NCI-H1105 (cell line): ENCODE measurements at places on chromosomes 11 and 22.

- DNase-seq = no peak
These were observed 220.7 kb upstream of the BLID start for GRCh38 chr11:122336706-122337105.

DNA sequence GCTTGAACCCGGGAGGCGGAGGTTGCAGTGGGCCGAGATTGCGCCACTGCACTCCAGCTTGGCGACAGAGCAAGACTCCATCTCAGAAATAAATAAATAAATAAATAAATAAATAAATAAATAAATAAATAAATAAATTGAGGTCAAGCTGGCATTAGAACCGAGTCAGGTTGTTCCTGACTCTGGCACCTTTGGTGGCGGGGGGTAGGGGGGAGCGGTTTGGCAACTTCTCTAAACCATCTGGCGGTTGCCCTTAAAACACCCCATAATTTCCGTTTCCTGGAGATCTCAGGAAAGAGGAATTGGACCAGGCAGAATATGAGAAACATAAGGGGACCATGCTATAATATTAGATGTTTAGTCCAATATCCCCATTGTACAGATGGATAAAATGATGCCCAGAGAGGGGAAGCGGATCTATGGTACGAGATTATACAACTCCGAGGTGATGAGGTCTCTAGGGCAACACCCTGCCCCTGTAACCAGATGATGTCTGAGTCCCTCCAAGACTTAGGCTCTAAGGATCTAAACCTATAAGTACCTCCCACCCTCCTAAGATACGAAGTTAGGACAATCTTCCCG lies 785 bp downstream of the CLPB start:
- DNase-seq = no peak

GRCh38 chr11:9962722-9963121 lies 298.8 kb downstream of the SWAP70 start:
- DNase-seq = no peak

- DNase-seq = no peak
These were observed 1124.3 kb downstream of the BRD1 start for GRCh38 chr22:48703265-48703941.

GRCh38 chr11:13091373-13091772 lies 82.3 kb downstream of the RASSF10 start:
- no peak for DNase-seq

DNA sequence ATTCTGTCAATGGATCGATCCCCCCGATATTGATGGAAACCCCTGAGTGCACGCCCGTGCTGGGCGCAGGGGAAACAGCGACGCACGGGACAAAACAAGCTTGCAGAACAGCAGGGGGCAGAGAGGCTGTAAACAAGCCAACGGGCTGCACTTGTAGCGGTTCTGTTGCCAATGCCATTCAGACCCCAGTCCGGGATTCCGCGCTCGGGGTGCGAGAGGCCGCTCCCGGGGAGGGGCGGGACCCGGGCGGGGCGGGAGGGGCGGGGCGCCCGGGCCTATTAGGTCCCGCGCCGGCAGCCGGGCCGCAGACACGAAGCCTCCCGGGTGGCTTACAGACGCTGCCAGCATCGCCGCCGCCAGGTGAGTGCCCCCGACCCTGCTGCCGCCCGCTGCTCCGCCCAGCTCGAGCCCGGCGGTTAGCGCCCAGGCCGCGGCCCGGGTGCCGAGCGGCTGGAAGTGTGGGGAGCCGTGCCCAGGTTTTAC lies at the start of gene BIK:
Gene BIK (plus strand): TSS at position 307 of the 483 bp plus-strand sequence. CDS start 13,273 bp downstream, outside the sequence.
- DNase-seq = peak; percentile 33

DNA sequence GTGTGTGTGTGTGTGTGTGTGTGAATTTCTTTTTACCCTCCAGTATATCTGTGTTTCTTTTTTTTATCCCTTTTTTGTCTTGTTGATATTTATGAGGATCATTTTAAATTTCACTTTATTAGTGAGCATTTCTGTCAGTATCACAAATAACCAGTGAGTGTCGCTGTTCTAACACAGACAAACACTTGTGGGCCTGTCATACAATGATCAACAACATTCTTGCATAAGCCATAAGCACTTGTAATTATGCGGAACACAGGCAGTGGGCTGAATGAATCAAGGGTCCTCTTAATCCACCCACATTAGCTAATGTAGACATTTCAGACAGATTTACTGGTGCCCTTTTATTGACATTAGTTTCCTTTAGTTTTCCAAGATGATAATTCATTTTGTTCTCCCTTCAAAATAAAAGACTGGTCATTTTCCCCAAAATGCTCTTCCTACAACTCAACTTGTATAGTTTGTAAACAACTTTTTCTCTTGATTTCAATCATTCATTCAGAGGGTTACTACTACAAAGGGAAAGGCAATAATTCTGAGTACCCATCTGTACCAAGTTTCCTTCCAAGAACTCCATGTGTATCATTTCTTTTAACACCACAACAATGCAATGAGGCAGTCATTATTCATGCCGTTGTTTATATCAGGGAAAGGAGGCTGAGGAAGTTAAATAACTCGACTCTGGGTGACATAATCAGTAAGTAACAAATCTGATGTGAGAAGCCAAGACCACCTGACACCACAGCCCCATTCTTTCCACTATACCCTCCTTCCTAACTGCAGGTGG lies 34.5 kb upstream of the ANO3 start:
- DNase-seq = peak; percentile 69

GRCh38 chr11:126175393-126175792 lies 36.1 kb downstream of the RPUSD4 start:
- no peak for DNase-seq

- DNase-seq = no peak
These were observed 1448.3 kb downstream of the BRD1 start for GRCh38 chr22:48379371-48379770.

DNA sequence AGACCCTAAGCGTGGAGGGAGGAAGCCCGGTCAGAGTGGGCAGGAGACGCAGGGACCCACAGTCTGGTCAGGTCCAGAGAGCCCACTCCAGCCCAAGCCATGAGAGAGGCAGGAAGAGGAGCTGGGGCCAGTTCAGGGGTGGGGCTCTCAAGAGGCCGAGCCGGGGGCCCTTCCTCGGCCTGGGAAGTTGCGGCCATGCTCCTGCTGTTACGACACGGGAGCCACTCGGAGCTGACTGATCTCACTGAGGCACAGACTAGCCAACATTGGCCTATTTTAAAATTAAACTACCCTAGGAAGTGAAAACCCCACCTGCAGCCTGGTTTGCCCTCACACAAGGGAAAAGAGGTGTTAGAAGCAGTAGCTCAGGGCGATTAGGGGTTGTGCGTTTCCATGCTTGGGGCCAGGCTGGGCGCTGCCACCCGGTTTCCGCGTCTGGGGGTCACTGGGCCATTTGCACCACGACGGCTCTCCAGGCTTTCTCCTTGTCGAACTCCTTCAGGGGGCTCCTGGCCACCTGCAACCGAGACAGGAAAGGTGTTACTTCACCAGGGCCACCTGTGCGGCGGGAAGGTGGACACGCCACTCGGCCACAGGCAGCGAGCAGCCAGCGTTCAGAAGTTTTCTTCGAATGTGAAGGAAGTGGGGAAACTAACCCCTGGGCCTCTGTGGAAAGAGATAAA lies 3.2 kb upstream of the TTLL8 start:
- DNase-seq = no peak

- DNase-seq = no peak
These were observed 1131.2 kb downstream of the FAM181B start for GRCh38 chr11:81602508-81602907.

GRCh38 chr22:36569999-36570398 lies 41.0 kb upstream of the EIF3D start:
- no peak for DNase-seq

- DNase-seq = no peak
These were observed 53.5 kb upstream of the HORMAD2 start for GRCh38 chr22:30026756-30027155.

DNA sequence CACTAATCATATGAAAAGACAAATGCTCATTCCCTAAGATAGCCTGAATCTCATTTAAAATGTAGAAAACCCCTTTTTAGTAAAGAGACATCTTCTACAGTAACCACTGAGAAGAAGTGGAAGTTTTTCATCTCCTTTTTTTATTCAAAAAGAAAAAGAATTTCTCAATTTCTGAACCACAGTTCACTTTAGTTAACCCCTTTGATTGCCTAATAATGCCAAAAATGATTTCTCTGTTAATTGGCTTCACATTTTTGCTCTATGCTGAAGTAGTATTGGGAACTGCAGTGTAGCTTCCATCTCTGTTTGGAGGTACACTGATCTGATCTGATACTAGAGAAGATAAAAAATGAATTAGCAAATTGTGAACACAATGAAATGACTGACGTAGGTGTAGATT lies 58.3 kb downstream of the CD44 start:
- DNase-seq = no peak

GRCh38 chr11:95143106-95143681 lies 53.5 kb downstream of the ENDOD1 start:
- no peak for DNase-seq

DNA sequence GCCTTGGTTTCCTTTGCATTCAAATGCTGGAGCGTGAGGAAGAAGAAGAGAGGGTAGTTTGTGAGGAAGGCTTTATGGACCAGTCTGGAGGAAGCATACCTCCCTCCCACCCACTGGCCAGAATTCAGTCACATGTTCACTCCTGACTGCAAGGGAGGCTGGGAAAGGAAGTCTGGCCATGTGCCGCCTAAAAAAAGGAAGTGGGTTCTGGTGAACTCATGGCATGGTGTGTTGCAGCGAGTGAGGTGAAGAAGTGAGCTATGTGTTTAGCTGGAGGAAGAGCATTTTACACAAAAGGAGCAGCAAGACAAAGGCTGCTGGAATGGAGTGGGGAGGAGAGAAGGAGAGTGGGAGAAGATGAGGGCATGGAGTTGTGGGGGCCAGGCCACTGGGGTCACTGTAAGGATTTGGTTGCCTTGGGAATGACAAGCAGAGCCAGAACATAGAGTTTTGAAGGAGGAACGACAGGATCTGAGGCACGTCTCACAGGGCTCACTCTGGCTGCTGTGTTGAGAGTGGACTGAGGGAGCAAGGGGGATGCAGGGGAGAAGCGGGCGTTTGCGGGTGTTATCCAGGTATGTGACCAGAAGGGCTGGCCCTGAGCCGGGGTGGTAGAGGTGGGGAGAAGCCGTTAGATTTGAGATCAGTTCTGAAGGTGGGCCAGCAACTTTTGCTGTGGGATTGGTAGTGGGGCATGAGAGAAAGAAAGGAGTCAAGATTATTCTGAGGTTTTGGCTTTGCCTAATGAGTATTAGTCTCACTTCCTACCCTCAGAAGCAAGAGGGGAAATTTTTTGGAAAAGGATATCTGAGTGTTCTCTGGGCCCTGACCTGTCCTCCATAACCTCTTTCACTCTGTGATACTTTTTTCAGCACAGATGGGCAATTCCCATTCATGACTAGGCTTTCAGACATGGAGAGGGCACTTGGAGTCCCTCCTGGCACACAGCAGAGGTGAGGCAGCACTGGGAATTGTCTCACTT lies 26.4 kb downstream of the BMAL1 start:
- no peak for DNase-seq

GRCh38 chr11:64894070-64894811 lies 15.8 kb upstream of the EHD1 start:
- DNase-seq = peak; percentile 78

- no peak for DNase-seq
These were observed 77.5 kb downstream of the BLID start for GRCh38 chr11:122038543-122038942.

DNA sequence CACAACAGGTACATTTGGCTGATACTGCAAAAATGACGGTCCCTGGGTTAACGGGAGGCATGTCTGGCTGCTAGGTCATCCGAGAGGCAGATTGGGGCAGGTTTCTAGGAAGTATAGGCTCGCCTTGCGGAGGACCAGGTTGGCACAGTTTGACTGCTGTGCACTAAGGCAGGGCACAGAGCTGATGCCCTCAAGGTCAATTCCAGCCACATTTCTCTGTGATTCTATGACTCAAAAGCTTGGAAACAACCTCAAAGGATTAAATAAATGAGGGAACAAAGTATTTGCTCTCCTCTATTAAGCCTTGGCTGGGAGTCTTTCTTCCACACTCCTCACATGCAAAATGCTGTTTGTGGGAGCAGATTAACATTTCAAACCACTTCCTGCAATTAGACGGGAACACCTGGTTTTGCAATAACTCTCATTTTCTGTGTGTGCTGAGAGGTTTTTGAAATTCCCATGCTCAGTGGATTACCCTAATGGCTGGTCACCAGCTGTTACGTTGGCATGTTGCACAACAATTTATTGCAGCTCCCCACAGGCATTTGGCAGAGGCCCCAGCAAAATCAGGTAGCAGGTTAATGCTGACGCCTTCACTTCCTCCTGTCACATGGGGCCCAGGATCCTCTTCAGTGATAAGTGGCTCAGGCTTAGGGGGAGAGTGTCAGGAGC lies 61.0 kb upstream of the PLET1 start:
- DNase-seq = peak; percentile 92

DNA sequence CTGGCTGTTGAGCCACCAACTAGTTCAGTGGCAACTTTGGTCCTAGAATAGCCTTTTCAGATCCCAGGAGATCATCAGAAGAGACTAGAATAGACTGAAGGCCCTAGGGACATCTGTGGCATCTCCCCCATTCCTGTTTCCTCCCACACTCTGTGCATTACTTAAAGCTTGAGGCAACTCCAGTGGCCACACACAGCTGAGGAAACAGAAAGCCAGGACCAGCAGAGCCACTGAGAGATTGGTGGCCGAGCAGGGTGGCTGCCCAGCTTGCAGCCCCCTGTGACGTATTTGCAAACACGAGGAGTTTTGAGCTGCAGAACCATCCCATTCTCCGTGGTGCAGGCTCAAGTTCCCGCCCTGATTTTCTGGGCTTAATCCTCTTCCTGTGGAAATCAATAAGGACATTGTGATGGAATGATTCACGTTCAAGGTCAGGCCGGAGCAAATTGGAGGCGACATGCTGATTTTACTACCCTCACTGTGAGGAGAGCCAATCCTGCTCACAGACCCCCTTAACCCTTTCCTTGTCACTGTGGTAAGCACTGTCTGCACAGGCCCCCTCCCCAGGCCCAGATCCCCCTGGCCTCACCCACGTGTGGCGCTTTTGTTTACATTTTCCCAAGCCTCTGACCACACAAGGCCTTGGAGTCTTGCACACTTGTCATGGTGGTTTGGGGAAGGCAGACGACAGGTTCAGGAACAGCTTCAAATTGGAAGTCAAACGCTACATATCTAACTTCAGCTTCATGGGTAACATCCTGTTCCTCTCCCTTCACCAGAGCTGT lies 69.1 kb upstream of the MYOD1 start:
- DNase-seq = no peak

- no peak for DNase-seq
These were observed 435.3 kb downstream of the NELL1 start for GRCh38 chr11:21104641-21105040.
